ENCODE measurements at places on chromosomes 4 and X.

- no peak for DNase-seq
Observed at GRCh38 chr4:66855956-66856355, 689.3 kb downstream of the CENPC start.

- DNase-seq, result no peak
Observed at GRCh38 chrX:97238632-97239031, 354.9 kb downstream of the RPA4 start.

GRCh38 chrX:115427861-115428410 is 133.0 kb upstream of the PLS3 start:
- DNase-seq, result no peak

DNA sequence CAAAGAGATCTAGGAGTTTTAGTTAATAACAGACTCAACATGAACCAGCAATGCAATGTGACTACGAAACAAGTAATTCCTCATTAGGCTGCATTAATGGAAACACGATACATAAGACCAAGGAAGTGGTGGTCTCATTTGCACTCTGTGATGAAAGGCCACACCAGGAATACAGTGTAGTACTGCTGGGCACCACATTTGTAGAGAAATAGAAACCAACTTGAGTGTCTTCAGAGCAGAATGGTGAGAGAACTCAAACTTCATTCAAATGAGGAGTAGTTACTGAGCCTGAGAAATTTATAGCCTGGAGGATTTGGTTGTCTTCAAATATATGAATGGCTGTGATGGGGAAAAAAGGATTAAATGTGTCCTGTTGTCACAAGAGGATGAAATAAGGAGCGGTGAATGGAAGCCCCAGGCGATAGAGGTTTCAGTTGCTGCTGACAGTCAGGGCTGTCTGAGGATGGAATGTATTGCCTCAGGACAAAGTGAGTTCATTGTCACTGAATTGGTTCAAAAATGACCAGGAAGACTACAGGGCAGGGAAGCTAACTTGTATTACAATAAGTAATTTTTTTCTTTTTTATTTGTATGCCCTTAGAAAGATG is 50.9 kb downstream of the NFKB1 start:
- DNase-seq, result no peak

DNA sequence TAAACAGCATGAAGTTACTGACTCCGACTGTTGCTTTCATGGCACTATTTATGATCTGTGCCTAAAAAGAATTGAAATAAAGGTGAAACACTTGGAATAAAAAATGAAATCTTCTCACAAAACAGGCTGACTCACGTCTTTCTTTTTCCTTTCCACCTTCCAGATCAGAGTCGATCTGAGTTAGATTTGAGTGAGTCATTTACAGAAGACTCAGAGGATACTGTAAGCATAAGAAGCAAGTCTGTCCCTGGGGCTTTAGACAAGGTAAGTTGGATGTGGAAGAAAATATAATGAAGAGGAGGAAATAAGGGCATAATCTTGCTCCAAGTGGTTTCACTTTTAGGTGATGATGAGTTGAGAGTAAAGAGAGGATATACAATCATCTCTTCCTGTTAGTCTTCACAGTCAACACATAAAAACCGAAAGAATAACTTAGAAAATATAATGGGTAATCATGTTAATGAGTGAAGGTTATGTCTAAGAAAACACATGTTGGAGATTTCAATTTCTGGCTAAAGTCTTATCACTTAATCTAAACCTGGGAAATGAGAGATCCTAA is 89.7 kb downstream of the SYTL5 start:
- no peak for DNase-seq

DNA sequence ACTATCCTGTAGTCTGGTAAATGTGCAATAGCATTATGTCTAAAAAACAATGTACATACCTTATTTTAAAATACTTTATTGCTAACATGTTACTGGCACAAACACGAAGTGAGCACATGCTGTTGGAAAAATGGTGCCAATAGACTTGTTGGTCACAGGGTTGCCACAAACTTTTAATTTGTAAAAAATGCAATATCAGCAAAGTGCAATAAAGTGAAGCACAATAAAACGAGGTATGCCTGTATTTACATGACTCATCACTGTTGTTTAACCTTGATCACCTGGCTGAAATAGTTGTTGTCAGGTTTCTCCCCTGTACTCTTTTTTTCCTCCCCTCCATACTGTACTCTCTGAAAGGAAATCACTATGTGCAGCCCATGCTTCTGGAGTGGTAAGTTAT is 56.5 kb downstream of the KLF8 start:
- DNase-seq, result no peak

GRCh38 chr4:70666369-70666768 is at the start of gene JCHAIN:
JCHAIN (minus strand) TSS chr4:70666508; CDS start chr4:70666490, 18 bp downstream.
- DNase-seq, result no peak

GRCh38 chrX:154515966-154516655 is at the start of gene FAM3A:
FAM3A (minus strand) TSS chrX:154516232; CDS start chrX:154515772, 460 bp downstream.
- peak; percentile 79 for DNase-seq
